ENCODE measurements at places on chromosomes 6 and 20. TPM values are rescaled to one million over a fixed set of nuclear protein-coding genes. Genes with fewer than 3 reads are reported as not detected.

The RTF2 gene
- 43.7 TPM for total RNA-seq

The GPR63 gene
- 2.0 TPM for total RNA-seq

The TUBB1 gene
- not detected for total RNA-seq

The OLIG3 gene
- total RNA-seq, result not detected

The PROKR2 gene
- total RNA-seq, result not detected

The FOXF2 gene
- total RNA-seq, result not detected

The ZSCAN16 gene
- 3.5 TPM for total RNA-seq

The GRM1 gene
- total RNA-seq, result 0.25 TPM

The MYB gene
- total RNA-seq, result 1.5 TPM

The PREP gene
- 18.0 TPM for total RNA-seq

The LAMA5 gene
- total RNA-seq, result 226 TPM

The SLC16A10 gene
- 1.9 TPM for total RNA-seq

The NQO2 gene
- 24.2 TPM for total RNA-seq

The PSMB8 gene
- 72.1 TPM for total RNA-seq

The PRRT1 gene
- not detected for total RNA-seq

The STXBP5 gene
- 15.2 TPM for total RNA-seq

The TOP1 gene
- total RNA-seq, result 13.4 TPM

The MCCD1 gene
- not detected for total RNA-seq

The LBP gene
- not detected for total RNA-seq

The OR2H2 gene
- total RNA-seq, result not detected

The LAMP5 gene
- 0.81 TPM for total RNA-seq

The EDN1 gene
- total RNA-seq, result 30.0 TPM

The MUC21 gene
- not detected for total RNA-seq

The TFAP2B gene
- total RNA-seq, result 0.16 TPM

The KIF13A gene
- 13.5 TPM for total RNA-seq

The MAP3K5 gene
- total RNA-seq, result 9.5 TPM

The CST4 gene
- not detected for total RNA-seq
